ENCODE measurements at places on chromosomes 3 and 15.

- no peak for DNase-seq
These were observed 109.8 kb upstream of the TSPAN3 start for GRCh38 chr15:77180757-77181156.

DNA sequence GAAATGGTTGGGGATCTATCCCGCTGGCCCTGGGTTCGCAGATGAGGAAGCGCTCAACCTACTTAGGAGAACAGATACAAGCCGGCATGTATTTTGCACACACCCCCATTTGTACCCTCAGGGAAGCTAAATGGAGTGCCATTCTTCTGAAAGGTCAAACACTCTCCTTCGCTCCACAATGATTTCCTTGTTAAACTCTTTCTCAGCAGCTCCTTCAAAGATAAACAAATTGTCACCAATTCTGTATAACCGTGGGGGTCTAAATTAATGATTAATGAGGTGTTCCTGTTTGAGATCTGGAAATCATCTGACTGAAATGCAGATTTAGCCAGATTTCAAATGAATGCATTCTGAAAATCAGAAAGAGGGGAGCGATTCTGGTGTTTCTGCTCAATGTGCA is 124.0 kb downstream of the MEGF11 start:
- DNase-seq, result no peak

GRCh38 chr3:153029350-153029749 is 132.7 kb upstream of the RAP2B start:
- no peak for DNase-seq

DNA sequence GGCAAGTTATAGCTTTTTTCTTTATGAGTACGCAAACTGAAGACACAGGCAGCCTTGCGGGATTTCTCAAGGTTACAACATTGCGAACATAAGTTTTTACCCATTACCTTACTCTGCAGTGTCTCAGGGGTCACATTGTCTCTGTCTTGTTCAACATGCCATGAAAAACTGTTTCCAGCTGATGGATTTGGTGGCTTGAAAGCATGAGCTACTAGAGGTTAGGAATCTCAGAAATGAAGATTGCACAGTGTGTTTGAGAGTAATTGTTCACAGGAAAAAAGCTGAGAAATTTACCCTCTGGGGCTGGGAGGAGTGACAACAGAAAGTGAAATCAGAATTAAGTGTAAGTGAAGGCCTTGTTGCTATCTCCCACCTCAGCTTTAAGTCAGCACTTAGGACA is 568.6 kb downstream of the TAFA4 start:
- no peak for DNase-seq

DNA sequence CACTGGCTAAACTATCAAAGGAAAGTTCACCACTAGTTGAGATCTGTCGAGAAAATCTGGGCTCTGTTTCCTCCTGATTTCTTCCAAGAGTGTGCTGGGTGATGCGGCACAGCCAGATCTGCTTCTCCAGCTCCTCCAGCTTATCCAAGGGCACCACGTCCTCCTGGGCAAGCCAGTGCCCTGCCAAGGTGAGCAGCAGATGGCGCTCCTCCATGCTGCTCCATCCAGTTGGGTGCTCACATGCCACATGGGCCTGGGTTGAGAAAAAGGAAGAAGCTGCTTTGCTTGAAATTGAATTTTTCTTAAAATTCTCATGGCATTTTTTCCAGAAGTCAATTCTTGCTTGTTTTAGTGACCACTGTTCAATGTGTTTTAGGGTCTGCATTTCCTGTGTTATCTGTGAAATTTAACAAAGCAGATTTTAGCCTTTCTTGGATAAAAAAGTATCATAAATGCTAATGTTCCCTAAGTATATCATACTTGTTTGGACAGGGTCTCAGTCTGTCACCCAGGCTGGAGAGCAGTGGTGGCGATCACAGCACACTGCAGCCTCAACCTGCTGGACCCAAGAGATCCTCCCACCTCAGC is 47.3 kb downstream of the EIF3J start:
- peak; percentile 63 for DNase-seq

GRCh38 chr3:195172896-195173295 is 98.1 kb downstream of the XXYLT1 start:
- DNase-seq, result no peak

DNA sequence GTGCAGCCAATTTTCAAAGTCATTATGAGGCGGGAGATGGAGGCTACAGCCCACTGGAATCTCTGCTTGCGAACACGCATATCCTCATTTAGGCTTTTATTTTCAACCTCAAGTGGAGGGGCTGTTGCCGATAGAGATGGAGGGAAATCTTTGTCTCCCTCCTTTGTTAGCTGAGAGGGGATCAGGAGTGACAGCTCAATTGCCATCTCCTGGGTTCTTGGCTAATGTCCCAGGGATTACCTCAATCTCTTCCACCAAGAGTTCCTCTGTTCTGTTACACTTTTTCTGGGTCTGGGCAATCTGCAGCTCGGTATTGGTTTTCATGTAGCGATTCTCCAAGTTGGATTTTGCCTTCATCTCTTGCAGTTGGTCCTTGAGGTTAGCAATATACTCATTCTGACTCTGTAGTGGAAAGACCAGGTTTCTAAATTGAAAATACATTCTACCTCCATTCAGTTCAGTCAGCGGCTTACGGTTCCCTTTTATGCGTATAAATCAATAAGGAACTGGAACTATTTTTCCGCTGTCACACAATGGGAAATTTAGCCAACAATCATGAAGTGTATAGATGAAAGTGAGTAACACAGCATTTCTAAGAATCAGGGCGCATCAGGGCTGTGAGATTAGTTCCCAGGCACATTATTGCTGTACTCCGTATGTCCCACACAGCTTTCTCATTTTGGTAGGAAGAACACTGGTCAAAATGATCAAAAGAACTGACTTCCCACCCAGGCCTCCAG is 36.2 kb upstream of the RPL35A start:
- no peak for DNase-seq

GRCh38 chr3:172869784-172870518 is 119.4 kb downstream of the ECT2 start:
- no peak for DNase-seq

DNA sequence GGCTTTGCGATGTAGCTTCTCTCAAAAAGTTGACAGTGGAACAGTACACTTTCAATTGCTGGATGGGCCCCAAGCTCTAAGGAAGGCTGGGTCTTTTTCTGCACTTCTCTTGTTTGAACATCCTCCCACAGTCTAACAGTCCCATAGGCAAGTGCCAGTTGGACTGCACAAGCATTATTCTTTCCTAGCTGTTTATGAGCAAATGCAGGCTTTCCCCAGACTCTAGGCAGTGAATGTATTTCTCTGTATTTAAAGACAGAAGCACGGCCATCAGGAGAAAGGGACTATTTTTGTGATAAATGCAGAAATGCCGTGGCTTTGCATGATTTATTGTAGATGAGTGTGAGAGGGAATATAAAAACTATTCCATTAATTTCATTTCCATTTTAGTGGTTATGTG is 539.3 kb upstream of the LMCD1 start:
- no peak for DNase-seq

DNA sequence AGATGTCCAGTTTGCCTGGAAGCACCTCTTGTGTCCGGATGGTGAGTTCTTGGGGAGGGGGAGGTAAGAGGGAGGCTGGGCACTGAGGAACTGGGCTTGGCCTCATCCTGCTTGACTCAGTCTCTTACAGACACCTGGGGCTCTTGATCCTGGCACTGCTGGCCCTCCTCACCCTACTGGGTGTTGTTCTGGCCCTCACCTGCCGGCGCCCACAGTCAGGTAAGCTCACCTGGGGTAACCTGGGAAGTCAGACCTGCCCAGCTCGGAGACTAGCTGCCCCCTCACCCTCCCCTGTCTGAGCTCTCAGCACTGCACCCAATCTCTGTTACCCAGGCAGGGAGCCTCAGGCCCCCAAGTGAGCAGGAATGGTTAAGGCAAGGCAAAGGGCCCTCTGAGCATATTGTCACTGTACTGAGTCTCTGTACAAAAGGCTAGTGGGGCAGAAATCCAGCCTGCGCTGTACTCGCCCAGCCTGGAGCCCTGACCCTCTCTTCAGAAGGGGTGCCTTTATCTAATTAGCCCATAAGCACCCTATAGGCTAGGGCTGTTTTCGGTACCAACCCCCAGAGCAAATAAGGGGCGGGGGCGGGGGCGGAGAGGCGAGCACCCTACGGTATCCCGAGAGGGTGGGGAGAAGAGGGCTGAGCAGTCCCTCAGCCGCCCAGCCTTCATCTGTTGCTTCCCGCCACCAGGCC is 2.2 kb upstream of the IL17RC start:
- DNase-seq, result no peak

- no peak for DNase-seq
These were observed 349.4 kb downstream of the LRTM1 start for GRCh38 chr3:54578417-54578816.

DNA sequence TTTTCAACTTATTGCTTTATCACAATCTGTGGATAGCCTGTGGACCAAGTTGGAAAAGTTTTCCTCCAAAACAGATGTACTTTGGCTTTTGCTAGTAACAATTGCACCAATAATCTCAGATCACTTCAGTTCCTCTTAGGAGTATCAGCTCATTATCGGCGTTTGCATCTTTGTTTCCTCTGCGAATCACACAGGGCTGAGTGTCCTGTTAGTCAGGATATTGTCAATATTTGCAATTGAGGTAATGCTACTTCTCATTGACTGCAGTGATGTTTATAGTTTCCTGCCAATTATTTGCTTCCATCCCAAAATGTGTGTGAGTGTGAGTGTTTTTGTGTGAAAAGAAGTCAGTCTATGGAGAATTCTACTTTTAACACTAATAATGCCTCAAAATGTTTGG is 545.0 kb downstream of the SI start:
- no peak for DNase-seq
